ENCODE measurements at places on chromosomes 1 and 21.

DNA sequence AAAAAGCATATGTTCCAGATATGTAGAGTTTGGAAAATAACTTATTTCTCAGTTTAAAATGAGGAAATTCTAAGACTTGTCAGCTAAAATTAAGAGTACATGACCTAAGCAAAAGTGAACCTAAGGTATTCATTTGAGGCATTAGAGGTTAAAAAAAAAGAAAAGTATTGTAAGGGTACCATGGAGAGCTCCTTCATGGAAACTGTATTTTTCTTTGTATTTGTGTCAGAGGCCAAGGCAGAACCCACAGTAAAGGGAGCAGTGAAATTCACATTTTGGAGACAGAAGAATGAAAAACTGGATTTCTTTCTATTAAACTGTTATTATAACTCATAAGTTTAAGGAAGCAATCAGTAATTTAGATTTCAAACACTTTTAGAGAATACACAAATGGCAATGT, 1494.8 kb downstream of the KCNT2 start:
- DNase-seq: no peak

GRCh38 chr1:225835856-225836255, 25.9 kb downstream of the EPHX1 start:
- DNase-seq: no peak

DNA sequence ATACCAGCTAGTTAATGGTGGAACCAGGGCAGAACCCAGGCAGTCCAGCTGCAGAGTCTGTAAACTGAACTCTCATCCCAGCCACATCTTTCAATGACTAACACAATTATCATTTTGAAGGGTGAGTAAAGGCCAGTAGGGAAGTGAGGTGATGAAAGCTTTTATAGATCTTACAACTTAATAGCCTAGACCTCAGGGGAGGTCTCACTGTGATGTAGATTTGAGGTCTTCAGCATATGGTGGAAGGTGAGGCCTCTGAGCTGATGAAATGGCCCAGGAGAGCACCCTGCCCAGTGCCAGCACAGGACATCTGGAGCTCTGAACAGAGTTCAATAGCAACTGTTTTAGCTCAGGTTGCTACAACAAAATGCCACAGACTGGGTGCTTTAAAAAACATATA, 44.8 kb upstream of the POU2F1 start:
- no peak for DNase-seq

DNA sequence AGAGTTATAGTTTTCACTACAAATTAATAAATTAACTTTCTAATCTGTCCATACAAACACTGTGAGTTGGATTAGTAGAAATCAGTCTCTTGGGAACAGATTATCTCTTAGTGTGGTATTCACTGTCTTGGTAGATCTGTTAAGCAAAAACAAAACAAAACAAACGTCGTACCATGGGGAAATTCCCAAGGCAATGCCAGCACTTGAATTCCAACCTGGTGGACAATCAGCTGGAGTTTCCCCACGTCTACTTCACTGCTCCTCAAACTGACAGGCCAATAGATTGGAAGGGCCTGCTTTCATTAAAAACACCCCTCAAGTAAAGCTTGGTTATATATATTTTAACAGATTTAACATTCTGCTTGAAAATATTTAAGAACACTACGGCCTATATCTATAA, 31.9 kb downstream of the GDAP2 start:
- DNase-seq: no peak

GRCh38 chr1:180266275-180267210, 36.5 kb downstream of the LHX4 start:
- no peak for DNase-seq

Data from dorsolateral prefrontal cortex (tissue), 122 donors.